ENCODE measurements at places on chromosomes 12 and 14.

- no peak for DNase-seq
Observed at GRCh38 chr12:115443351-115443938, 759.5 kb upstream of the TBX3 start.

DNA sequence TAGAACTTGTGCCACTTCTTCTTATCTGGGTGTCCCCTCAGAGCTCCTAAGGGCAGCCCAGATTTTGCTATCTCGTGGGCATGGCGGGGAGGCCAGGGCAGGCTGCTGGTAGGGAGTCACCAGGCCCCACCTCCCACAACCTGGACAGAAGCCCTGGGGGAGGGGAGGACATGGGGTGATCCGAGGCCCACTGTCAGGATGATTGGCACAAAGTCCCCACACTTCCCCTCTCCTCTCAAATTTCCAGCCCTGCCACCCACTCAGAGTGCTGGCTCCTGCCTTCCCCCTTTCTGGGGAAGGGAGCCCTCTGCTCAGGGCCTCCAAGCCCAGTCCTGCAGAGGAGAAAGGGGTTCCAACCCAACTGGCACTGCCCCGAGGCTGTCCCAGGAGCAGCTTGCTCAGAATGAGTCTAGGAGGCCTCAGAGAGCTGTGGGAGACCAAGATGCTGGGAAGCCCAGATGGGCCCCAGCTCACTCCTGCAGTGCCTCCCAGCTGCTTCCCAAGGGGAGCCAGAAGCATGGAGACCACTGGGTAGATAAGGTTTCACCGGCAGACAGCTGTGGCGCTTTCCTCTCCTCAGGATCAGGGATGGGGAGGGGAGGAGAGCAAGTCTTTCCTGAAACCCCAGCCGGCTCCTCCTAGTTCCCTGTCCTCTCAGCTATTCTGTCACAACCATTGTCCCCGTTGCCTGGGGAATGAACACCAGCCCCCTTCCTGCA, 82.8 kb downstream of the B4GALNT3 start:
- DNase-seq = no peak

DNA sequence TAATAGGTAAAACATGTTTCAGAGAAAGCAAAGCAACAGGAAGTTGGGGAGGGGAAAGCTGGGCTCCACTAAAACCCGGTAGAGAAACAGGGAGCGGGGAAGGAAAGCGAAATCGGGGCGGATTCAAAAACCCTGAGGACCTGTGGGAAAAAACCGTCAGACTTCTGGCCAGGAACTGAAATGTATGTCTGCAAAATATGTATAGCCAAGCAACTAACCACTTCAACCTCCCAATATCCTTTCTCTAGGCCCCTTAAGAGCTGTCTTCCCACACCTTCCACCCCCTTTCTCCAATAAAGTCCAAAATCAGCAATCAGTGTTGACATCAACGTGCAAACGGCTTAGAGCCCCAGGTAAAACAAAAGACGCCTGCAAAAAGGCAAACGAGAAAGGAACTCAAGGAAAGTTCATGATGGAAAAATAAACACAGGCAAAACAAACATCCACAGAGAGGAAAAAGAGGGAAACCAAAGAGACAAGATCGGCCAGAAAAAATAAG, 32.8 kb downstream of the SIX1 start:
- no peak for DNase-seq

DNA sequence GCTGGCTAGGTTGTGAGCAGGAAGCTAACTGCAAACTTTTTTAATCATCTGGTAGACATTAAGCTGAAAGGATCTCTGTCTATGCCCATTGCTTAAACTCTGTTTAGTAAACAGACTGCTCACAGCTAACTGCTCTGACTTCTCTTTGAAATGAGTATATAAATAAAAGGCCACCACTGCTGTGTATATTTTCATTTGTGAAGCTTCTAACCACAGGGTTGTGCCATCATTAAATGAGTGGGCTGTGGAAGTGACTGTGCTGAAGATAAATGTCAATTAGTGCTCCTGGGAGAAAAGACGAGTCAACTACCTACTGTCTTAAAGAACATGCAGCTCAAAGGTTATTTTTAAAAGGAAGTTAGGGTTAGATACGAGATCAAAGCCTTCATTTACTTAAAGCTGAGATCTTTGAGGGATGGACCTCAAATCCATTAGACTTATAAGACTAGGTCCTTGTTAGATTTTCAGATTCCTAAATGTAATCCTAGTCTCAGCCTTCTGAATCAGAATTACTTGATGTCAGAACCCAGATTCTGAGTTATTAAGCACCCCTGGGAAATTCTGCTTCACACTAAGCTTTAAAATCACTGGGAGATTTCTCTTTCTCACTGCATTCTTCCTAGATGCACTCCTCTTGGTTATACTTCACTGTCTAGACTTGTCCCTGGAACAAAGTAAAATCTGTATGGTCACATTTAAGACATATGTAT, 213.1 kb upstream of the FLRT2 start:
- peak; percentile 17 for DNase-seq

GRCh38 chr12:121093487-121093891, 39.2 kb upstream of the P2RX7 start:
- no peak for DNase-seq

- no peak for DNase-seq
Observed at GRCh38 chr12:46944771-46945170, 119.0 kb upstream of the SLC38A4 start.

- no peak for DNase-seq
Observed at GRCh38 chr12:121921066-121921465, 2.7 kb downstream of the CFAP251 start.

DNA sequence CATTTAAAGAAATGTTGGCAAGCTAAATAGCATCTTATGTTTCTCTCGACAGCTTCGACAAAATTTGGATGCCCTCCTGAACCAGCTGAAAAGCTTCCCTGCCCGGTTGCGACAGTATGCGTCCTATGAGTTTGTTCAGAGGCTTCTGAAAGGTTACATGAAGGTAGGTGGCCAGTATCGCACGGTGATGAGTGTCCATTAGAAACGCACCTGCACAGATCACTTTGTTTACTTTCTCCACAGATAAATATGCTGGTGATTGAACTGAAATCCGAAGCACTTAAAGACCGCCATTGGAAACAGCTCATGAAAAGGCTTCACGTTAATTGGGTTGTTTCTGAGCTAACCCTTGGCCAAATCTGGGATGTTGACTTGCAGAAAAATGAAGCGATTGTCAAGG, 36.5 kb downstream of the DYNC1H1 start:
- DNase-seq = no peak

DNA sequence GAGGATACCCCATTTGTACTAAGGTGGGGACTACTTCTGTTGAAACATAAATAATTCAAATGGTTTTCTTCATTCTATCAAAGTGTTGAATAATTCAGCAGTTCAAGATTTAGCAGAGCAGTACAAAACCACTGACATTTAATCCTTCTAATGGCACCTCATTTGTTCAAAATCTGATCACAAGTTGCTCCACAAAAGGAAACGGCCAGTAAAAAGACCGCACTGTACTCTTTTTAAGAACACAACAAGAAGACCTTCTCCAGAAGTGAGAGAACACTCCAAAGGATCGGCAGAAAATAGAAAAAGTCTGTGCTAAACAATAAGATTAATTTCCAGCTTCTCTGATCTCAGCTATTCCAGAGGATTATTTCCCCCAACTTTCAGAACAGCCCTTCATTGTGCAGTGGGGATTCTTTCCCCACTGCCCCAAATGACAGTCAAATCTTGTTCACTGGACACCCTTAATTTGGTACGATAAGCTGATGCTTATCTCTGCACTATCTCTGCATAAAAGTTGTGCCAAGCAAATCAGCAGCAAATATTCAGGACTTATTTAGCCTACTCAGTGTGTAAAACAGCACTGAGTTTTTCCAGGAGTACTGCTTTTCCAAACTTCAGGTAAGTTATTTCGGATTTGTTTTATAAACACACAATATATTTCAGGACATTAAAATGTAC, 5.2 kb downstream of the MPHOSPH9 start:
- DNase-seq = no peak

DNA sequence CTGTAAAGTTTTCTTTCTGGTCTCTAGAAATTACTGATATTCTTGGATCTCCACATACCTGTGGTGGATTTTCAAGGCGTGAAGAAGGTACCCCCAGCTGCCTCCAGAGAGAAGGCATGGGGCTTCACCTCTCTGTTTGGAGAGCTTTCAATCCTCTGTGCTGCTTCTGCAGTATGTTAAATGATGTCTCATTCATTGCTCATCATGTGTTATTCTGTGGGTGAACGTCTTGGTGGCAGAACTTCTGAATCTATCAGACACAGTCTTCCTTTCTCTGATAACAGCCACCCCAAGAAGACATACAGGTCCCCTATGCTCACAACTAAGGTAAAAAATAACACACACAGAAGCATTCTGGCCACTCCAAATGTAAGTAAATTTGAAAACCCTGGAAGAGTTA, 221.3 kb upstream of the TMEM260 start:
- DNase-seq = no peak

- DNase-seq = peak; percentile 26
Observed at GRCh38 chr14:21098076-21098891, at the start of gene ZNF219. Gene ZNF219 (minus strand): TSS chr14:21098655. CDS start chr14:21093591, 5,064 bp downstream.

DNA sequence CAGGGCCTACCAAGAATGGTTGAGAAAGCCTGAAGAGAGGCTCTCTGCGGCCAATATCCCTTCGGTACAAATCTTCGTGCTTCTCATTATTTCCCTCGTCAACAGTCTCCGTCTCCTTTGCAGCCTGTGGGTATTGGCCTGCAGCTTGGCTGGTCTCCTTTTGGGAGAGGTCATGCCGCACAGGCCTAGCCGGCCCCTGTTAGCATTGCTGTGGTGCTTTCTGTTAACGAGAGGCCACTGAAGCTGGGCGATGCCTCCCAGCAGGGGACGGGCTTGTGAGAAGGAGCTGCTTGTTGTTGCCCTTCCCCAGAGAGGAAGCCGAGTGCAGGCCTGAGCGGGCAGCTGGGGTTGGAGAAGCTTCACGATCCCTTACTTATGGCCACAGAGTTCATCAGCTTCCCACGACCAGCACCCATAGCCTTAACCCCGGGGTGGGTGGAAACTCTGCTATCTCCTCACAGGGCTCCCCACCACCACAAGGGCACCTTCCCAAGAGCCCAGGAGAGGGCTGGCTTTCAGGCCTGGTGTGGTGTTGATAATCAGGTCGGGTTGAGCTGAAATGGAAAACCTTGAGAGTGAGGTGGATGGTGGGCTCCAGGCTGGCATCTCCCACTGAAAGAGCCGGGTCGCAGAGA, 228.6 kb downstream of the ZFP36L1 start:
- no peak for DNase-seq

DNA sequence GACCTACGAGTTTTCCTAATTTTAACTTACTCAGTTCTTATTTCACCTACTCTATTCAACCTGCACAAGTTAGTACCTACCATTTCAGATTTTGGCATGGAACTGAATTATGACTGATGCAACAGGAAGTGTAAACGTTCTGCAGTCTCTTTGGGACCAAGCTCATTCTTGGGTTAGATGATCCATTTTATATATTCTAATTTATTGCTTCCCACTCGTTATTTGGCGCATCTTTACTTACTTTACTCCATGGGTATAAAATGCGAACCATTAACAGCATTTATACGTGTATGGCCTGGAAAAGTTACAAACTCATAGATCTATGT, 1.0 kb upstream of the EML1 start:
- no peak for DNase-seq

DNA sequence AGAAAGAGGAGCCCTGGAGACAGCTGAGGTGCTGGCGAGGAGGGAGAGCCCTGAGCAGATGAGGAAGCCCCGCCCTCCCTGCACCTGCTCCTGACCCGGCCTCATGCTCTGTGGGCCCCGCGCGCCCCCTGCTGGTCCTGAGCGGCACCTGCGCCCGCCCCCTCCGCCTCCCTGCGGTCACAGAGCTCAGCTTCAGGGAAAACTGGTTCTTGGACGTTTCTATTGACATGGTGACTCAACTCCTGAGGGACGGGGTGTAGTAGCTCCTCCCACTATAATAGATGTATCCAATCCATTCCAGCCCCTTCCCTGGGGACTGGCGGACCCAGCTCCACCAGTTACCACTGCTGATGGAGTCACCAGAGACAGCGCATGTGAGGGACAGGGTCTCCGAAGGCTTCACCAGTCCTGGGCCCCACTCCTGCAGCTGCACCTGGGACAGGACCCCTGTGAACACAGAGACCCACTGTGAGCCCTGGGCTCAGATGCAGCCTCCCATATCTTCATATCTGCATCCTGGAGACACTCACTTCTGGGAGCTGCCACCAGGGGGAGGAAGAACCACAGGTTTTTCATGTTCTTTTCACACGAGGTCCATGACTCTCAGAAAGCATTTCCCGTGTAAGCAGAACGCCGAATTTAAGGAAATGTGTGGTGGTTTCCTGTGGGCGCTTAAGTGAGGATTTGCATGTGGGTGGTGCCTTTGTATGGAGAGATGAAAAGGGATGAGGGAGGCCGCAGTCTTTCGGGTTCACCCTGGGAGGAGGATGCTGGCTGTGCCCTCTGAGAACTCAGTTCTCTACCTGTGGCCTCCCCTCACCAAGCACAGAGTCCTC, 1346.4 kb downstream of the TMEM121 start:
- DNase-seq = no peak

DNA sequence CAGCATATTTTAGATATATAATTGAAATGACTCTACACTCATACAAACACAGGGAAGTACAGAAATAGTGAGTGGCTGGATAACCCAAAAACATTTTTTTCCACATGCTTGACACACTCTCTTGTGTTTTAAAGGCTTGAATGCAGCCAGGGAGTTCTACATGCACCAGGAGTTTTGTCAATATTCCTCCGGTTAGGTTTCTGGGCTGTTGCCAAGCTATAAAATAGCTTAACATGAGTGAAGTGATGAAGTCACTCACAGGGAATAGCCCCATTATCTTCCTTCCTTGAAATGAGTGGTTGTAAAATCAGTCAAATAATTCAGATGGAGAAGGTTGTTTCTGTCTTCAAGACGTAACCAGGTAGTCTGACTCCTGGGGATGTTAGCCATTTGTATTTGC, 582.7 kb downstream of the SLC6A15 start:
- no peak for DNase-seq

DNA sequence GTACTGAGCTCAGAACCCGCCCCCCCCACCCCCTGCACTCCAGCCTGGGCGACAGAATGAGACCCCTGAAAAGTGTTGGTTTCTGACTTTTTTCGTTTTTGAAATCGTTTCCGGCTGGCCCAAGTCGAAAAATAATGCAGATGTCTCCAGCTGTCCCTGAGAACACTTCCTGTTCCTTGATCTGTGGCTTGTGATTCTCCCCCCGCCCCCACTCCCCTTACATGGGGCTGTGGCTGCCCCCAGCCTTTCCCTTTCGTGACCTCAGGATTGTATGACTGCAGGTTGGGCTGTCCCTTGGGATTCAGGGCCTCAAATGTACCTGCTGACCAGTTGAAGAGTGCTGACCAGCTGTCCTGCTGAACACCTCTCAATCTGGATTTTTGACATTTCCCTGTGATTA, 34.1 kb downstream of the NOC4L start:
- no peak for DNase-seq

GRCh38 chr12:111298582-111299436, 70.1 kb downstream of the PHETA1 start:
- peak; percentile 15 for DNase-seq

- peak; percentile 47 for DNase-seq
Observed at GRCh38 chr12:3727877-3728632, 24.9 kb downstream of the CRACR2A start.

Data from astrocyte (in vitro differentiated cells and primary cell).